ENCODE measurements at places on chromosomes 7 and 10.

DNA sequence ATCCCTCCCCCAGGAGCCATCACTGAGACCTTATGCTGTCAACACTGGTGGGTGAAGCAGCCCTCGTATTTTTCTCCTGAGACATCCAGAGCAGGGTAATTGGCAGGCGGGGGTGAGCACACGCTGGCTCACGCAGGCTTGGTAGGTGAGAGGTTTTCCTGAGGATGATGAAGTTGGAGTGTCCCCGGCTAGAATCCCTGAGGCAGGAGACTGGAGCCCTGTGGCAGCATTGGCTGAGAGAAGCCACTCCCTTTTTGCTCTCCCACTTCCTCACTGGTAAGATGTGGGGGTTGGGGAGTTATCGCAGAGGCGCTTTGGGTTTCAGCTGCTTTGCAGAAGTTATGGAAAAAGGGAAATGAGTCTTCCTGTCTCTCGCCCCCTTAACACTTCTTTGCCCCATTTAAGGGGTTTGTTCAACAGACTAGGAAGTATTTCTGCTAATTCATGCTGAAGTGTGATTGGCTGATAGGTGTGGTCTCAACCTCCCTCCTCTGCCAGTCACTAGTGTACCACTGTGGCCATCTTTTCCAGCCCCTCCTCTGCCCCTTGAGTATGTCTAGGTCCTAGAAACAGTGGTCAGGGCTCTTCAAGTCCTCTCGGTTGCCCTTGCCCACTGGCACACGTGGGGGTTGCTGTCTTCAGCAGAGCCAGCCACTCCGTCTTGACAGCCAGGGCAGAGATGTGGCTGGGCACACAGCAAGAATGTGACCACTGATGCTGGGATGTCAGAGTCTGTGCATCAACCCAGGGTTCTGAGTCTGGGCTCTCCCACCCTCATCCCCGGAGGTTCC, 5.7 kb downstream of the ARPC1B start:
- DNase-seq, result no peak

DNA sequence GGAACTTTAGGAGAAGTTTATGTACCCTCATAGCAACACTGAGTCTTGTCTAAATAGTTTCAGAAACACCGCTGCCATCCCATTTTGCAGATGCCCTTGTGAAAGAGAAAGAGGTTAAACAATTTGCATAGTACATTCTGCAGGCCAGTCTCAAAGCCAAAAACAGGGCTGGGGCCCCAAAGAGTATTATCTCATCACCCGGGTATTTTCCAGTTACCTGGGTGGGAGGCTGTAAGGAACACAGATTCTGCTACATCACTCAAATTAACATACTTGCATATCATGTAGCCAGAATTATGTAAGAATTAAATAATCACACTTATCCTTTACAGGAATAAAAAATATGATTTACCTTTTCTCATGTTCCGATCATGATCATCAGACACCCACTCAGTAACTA, 3.1 kb upstream of the FAM171A1 start:
- DNase-seq, result no peak

DNA sequence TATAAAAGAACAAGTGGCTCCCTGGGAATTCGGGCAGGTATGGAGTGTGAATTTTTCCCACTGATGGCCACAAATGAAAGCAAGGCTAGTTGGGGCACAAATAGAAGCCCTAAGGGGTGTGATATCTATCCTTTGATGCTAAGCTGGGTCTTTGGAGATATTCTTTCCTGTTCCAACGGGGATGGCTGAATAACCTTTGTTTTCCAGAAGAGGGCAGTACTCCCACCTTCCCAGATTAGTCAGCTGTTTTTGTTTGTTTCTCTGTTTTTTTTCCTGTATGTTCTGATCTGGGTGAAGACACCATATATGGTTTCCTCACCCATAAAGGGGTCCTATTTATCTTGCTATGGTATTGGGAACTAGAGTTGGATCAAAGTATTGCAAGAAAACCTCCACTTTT, 947.7 kb upstream of the SORCS1 start:
- DNase-seq, result no peak

DNA sequence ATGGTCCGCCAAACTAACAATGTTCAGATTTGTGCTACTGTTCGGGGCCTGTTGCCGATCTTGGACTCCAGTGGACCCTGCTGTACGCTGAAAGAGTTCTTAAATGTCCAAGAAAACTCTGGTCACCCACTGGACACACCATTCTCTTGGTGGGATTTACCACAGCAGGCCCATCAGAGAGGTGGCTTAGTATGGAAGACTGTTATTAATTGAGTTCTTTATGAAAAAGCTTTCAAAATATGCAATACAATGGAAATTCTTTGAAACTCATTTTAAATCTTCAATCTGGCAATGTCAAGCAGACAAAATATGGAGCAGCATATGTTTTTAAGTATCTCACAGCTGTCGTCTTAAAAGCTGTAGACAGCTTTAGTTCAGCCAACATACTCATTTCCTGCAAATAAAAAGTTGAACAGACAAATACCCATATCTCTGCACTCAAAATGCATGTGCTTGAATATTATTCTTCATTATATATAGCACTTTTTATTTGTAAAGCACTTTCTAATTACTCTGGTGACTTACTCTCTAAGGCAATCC, 37.4 kb upstream of the GRM8 start:
- DNase-seq, result no peak

- DNase-seq, result no peak
These were observed 165.2 kb upstream of the CELF2 start for GRCh38 chr10:10852464-10852863.
